ENCODE measurements at places on chromosomes 2 and 18.
A peak's percentile ranks its signal among the peaks of the same experiment; 100 is the strongest.

- H3K4me3 ChIP-seq = no peak overlapping the region
- peaks cover 12% of the 10 kb centered on the region for H3K4me1 ChIP-seq
- H3K27me3 ChIP-seq = no peaks in the 10 kb centered on the region
- peak; percentile 90 for DNase-seq
- H3K27ac ChIP-seq = no peak overlapping the region
These were observed 25.9 kb downstream of the GREB1 start for GRCh38 chr2:11559786-11560155.

- H3K36me3 ChIP-seq = no peaks in the 10 kb centered on the region
- H3K27ac ChIP-seq = no peak overlapping the region
- H3K27me3 ChIP-seq = no peaks in the 10 kb centered on the region
- no peaks in the 10 kb centered on the region for H3K4me1 ChIP-seq
- DNase-seq = no peak
These were observed 64.9 kb downstream of the C1D start for GRCh38 chr2:67997903-67998302.

GRCh38 chr18:22521026-22521707, 103.5 kb upstream of the CTAGE1 start:
- H3K27ac ChIP-seq = no peak overlapping the region
- no peaks in the 10 kb centered on the region for H3K36me3 ChIP-seq
- H3K4me1 ChIP-seq = no peaks in the 10 kb centered on the region
- no peak for DNase-seq
- H3K27me3 ChIP-seq = no peaks in the 10 kb centered on the region

GRCh38 chr18:63422864-63423304, 608 bp upstream of the VPS4B start:
- no peaks in the 10 kb centered on the region for H3K27me3 ChIP-seq
- peak overlapping the region; percentile 80 for H3K27ac ChIP-seq
- peak overlapping the region; percentile 86 for H3K4me3 ChIP-seq
- DNase-seq = no peak

GRCh38 chr2:237315170-237315828, 98.7 kb downstream of the COL6A3 start:
- H3K36me3 ChIP-seq = no peaks in the 10 kb centered on the region
- no peak overlapping the region for H3K4me3 ChIP-seq
- DNase-seq = peak; percentile 57
- H3K27me3 ChIP-seq = no peaks in the 10 kb centered on the region
- no peak overlapping the region for H3K27ac ChIP-seq
- H3K4me1 ChIP-seq = peaks cover 4% of the 10 kb centered on the region

GRCh38 chr2:237743561-237744269, 54.9 kb upstream of the RBM44 start:
- no peak overlapping the region for H3K4me3 ChIP-seq
- DNase-seq = no peak
- no peaks in the 10 kb centered on the region for H3K4me1 ChIP-seq
- no peaks in the 10 kb centered on the region for H3K27me3 ChIP-seq
- no peak overlapping the region for H3K27ac ChIP-seq

- no peaks in the 10 kb centered on the region for H3K4me1 ChIP-seq
- H3K27me3 ChIP-seq = no peaks in the 10 kb centered on the region
- DNase-seq = peak; percentile 42
These were observed 10.0 kb upstream of the D2HGDH start for GRCh38 chr2:241724259-241724974.

- H3K27ac ChIP-seq = no peak overlapping the region
- H3K4me1 ChIP-seq = no peaks in the 10 kb centered on the region
- H3K27me3 ChIP-seq = no peaks in the 10 kb centered on the region
These were observed 33.2 kb upstream of the REEP1 start for GRCh38 chr2:86370579-86370978.

DNA sequence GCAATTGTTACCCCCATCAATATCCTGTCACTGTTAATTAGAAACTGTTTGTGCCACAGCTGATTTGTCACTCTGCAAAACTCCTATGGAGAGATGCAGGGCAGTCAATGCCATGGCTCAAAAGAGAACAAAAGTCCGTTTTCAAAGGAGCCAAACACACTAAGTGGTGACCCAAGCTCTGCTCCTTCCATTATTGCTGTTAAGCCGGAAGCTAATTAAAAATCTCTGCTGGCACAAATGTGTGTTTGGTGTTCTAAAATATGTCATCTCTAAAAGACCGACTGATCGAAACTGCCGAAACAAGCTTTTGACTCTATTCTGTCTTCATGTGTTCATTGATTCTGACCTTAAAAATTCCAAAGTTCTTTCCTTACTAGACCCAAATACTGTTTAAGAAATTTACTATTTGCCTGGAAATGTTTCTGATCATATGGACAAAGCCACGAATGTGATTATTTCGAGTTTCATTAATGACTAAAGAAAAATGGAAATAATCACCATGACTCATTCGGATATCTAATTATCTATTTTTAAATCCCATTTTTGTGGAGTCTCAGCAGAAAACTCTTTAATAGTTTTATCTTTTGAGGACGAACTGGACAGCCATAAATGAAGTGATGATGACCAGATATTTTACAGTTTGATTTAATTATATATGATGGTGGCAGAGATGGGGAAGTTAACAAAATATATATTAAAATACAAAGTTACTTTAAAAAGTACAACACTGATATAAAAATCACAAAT, 287.6 kb downstream of the SOCS6 start:
- H3K36me3 ChIP-seq = no peaks in the 10 kb centered on the region
- no peaks in the 10 kb centered on the region for H3K4me1 ChIP-seq
- no peak overlapping the region for H3K4me3 ChIP-seq

- H3K4me3 ChIP-seq = peak overlapping the region; percentile 92
- no peak for DNase-seq
- no peaks in the 10 kb centered on the region for H3K27me3 ChIP-seq
- H3K27ac ChIP-seq = no peak overlapping the region
These were observed 688 bp downstream of the MAPRE2 start for GRCh38 chr18:35041815-35042387.

DNA sequence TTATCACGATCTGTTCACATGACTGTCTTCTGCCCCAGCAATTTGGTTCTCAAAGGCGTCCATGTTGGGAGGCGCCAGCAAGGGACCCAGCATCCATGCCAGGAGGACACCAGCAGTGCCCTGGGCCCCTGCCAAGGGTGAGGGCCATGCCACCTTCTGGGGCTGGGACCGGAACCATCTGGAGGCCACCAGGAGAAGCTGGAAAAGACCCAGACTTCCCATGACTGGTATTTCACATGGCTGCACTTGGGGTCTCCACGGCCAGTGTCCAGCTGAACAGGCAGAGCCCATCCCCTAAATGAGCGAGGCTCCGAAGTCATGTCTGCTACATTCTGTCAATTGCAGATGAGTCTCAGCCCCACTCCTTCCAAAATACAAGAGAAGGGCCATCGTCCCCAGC, 306.8 kb upstream of the HS6ST1 start:
- H3K36me3 ChIP-seq = no peaks in the 10 kb centered on the region
- H3K27me3 ChIP-seq = no peaks in the 10 kb centered on the region
- no peak overlapping the region for H3K4me3 ChIP-seq
- no peaks in the 10 kb centered on the region for H3K4me1 ChIP-seq
- no peak overlapping the region for H3K27ac ChIP-seq

GRCh38 chr2:21317131-21317530, 193.4 kb downstream of the TDRD15 start:
- peak; percentile 79 for DNase-seq
- H3K36me3 ChIP-seq = no peaks in the 10 kb centered on the region
- no peak overlapping the region for H3K4me3 ChIP-seq

GRCh38 chr2:187453078-187453641, 5.1 kb upstream of the CALCRL start:
- peak; percentile 38 for DNase-seq
- H3K4me3 ChIP-seq = no peak overlapping the region

DNA sequence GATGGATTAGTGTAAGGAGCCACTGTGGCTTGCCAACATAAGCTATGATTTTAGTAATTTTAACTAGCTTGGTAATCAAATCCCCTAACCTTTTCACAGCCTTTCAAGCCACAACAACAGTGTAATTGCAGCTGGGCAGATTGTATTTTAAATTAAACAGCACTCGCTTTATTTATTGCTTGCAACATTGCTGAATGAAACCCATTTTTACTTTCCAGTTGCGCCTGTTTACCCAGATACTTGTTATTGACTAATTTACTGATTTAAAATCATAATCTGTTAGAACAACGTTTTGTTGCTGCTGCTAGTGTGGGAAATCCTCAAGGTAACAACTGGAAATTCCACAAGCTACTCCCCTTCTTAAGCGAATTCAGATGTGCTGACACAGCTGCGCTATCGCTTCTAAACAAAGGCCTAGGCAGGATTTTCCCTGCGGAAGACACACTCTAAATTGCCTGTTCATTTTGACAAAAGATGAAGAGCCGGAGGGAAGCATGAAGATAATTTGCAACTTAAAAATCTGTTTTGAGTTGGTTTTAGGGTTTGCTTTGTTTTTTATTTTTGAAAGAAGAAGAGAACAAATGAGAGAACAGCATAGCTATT, 283.9 kb downstream of the ALPK2 start:
- H3K27me3 ChIP-seq = no peaks in the 10 kb centered on the region
- H3K4me1 ChIP-seq = no peaks in the 10 kb centered on the region
- peak; percentile 56 for DNase-seq
- no peak overlapping the region for H3K27ac ChIP-seq

DNA sequence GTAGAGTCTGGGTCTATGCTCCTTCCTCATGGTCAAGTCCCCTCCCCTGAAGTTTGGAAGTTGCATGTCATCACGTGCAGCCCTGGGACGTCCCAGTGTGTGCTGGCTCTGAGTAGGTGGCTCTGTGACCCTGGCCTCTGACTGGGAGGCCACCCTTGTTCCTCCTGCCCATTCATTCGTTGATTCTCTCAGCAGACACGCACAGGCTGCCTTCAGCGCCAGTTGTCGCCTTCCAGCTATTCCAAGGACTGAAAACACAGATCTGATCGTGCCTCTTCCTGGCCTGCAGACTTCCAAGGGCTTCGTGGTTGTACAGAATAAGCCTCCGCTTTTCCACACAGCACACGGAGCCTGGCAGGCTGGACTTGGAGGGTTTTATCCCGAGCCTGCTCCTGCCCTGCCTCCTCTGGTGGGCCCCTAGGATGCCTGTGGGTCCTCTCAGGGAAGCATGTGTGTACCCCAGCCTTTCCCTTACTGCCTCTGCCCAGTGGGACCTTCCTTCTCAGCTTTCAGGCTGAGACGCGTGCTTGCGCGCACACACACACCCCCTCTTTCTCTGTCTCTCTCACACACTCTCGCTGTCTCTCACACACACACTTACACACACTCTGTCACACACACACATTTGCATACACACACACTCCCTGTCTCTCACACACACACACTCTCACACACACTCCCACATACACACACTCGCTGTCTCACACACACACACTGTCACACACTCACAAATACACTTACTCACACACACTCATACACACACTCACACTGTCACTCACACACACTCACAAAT, 17.7 kb downstream of the SH3BP4 start:
- DNase-seq = no peak
- H3K36me3 ChIP-seq = peaks cover 3% of the 10 kb centered on the region
- no peaks in the 10 kb centered on the region for H3K27me3 ChIP-seq
- peaks cover 15% of the 10 kb centered on the region for H3K4me1 ChIP-seq

DNA sequence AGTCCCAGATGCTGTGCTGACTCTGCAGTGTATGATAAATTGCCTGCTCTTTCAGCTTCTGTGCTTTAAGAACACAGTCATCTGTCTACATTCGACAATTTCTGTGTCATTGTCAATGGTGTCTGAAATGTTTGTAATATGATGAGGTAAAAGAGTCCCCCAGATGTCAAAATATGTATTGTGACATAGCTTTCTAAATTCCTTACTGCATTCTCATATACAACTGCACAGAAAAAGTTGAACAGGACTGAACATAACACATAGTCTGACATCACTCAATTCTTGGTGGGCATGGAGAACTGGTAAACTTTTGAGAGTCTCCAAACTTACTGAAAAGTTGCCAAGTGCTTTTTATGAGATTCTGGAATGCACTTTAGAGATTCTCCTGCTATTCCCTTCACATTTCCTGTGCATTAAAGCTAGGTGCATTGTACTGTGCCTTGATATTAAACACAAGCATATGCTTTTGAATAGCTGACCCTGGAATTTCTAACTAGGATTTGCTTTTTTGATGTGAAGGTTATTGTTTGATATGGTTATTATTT, 48.1 kb upstream of the ARHGAP28 start:
- H3K27ac ChIP-seq = no peak overlapping the region
- H3K4me1 ChIP-seq = peaks cover 2% of the 10 kb centered on the region
- H3K4me3 ChIP-seq = no peak overlapping the region
- no peaks in the 10 kb centered on the region for H3K27me3 ChIP-seq

GRCh38 chr2:107361751-107362381, 464.8 kb upstream of the RGPD4 start:
- no peaks in the 10 kb centered on the region for H3K4me1 ChIP-seq
- no peak overlapping the region for H3K27ac ChIP-seq
- H3K36me3 ChIP-seq = no peaks in the 10 kb centered on the region
- no peaks in the 10 kb centered on the region for H3K27me3 ChIP-seq
- H3K4me3 ChIP-seq = no peak overlapping the region

GRCh38 chr2:11032396-11032795, 120.7 kb downstream of the KCNF1 start:
- no peaks in the 10 kb centered on the region for H3K27me3 ChIP-seq
- H3K27ac ChIP-seq = no peak overlapping the region
- H3K4me3 ChIP-seq = no peak overlapping the region
- DNase-seq = no peak

- H3K4me1 ChIP-seq = no peaks in the 10 kb centered on the region
- H3K36me3 ChIP-seq = no peaks in the 10 kb centered on the region
- no peak for DNase-seq
- H3K27ac ChIP-seq = no peak overlapping the region
These were observed 26.5 kb downstream of the NFATC1 start for GRCh38 chr18:79422022-79422782.

GRCh38 chr2:102788885-102789260, 27.0 kb downstream of the TMEM182 start:
- H3K4me3 ChIP-seq = no peak overlapping the region
- no peaks in the 10 kb centered on the region for H3K4me1 ChIP-seq
- no peak for DNase-seq
- H3K27me3 ChIP-seq = no peaks in the 10 kb centered on the region

- H3K4me1 ChIP-seq = no peaks in the 10 kb centered on the region
- H3K27me3 ChIP-seq = no peaks in the 10 kb centered on the region
- DNase-seq = no peak
- no peak overlapping the region for H3K27ac ChIP-seq
- no peak overlapping the region for H3K4me3 ChIP-seq
- no peaks in the 10 kb centered on the region for H3K36me3 ChIP-seq
These were observed 24.4 kb upstream of the ERMN start for GRCh38 chr2:157349949-157350515.

Measured in mesendoderm (in vitro differentiated cells).